Testis (tissue), 5 donors: ENCODE measurements at places on chromosomes 5 and 9.

- DNase-seq: no peak
Observed at GRCh38 chr5:78486218-78486617, 125.8 kb downstream of the SCAMP1 start.

DNA sequence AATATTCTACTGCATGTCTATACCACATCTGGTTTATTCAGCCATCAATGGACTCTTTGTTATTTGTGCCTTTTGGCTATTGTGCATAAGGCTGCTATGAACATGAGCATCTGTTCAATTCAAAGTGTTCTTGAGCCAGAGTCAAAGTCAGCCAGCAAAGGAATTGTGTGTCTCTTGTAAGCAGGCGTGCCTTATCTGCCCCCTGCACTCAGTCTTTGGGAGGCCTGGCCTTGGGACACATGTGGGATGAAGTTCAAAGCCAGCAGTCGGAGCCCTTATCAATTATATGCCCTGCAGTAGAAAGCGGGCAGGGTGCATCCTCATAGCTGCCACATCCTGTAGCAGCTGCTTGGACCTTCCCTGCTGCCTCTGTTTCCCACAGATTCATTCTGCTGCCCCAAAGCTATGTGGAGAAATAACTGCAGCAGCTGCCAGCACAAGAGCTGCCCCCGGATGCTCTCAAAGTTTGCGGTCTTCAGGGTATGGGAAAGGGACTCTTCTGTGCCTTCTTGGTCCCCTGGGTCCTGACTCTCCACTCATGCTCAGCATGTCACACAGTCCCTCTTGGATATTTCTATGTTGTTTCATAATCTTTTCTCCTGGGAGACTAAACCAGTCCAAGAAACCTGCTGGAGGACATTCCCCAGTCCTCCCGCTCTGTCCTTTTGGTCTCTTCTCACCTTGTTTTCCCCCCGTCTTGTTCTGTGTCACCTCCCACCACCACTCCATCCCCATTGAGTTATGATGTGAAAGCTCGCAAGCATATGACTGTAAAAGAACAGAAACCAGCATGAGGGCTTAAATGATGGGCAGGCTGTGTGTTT is 35.9 kb downstream of the STOM start:
- peak; percentile 80 for DNase-seq

DNA sequence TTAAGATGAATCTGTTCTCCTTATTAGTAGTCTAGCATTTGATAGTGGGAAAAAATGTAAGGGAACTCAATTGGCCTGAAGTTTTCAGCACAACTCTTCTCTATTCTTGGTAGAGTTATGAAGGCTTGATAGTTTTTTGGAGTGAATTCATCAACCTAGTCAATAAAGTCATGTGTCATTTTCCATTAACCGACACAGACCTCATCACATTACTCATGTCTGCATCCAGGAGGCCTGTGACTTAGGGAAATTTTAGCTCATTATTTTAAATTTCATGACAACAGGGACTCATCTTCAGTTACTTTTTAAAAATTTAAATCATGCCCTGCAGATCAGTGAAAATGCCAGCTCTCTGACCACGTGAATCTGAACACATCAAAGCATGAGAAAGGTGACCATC is 63.3 kb downstream of the ADAMTS16 start:
- no peak for DNase-seq

DNA sequence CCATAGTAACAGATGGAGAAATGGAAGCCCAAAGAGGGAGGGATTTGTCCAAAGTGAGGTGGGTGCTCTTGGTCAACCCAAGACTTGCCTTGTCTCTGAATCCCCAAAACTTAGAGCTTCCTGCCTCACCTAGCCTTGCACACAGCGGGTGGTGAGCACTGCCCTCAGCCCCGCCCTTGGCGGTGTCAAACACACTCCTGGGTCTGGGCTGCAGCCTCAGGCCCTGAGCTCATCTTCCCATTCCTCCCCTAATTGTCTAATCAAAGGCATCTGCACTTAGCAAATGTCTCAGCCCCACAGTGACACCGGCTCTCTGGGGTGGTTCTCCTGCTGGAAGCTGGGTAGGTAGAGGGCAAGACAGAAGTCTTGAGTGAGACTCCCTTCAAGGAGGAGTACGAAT is 20.9 kb downstream of the FABP6 start:
- DNase-seq: no peak
